ENCODE measurements at places on chromosomes 3 and 15.

DNA sequence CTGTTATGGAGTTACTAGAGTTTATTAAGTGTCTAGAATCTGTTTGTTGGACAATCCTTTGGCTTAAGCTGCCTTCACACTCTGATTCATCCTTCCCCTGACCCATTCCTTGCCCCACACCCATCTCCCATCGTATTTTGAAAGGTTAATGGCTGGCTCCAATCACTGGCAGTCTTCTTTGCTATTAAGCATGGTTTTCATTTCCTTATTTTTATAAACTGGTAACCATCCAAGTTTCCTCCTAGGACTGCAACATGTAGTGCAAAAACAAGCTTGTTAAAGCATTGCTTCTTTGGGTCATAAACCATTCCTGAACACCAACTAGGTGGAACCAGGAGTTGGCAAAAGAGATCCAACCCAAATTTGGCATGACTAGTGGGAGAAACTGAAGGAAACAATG is 148.4 kb downstream of the DTWD1 start:
- no peak for DNase-seq

- no peak for DNase-seq
Observed at GRCh38 chr3:9059489-9060400, 96.5 kb upstream of the RAD18 start.

DNA sequence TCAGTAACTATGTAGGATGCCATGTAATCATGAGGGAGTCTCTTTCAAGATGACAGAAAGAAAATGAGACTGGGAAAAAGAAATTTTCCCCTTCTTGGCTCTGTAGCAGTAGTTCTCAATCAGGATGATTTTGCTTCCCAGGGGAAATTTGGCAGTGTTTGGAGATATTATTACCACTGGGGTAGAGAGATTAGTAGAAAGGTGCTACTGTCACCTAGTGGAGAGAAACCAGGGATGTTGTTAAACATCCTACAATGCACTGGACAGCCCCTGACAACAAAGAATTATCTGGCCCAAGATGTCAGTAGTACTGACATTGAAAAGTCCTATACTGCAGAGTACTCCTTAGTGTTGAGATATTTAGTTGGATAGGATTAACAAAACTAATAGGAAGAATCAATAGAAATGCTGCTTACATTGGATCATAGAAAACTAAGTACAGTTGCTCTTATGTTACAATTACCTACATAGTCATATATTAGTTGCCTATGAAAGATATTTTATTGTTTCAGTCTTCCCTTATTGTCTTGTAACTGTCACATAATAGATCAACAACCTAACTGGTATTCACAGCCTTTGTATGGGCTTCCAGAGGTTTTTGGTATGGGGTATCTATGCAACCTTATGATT is 433.3 kb downstream of the RAP2B start:
- DNase-seq: no peak

GRCh38 chr3:99875929-99876841 is 58.5 kb downstream of the CMSS1 start:
- DNase-seq: peak; percentile 46

- no peak for DNase-seq
Observed at GRCh38 chr3:55270976-55271375, 216.1 kb downstream of the WNT5A start.

DNA sequence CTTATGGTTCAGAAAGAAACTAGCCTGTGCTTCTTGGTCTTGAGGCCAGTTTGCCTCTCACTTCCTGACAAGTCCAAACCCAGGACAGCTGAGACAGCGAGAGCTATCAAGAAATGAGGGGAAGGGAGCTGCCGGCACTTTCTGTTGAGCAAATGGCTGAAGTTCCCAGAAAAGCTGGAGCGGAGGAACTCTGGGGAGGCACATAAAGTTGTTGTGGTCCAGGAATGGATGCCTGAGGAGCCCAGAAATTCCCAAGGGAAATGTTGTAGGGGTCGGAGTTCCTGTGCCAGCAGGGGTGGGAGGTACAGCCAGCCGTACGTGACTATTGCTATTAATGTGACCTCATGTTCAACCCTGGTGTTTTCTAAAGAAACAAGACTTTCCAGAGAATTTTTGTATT is 98.8 kb upstream of the TNFAIP8L3 start:
- no peak for DNase-seq

DNA sequence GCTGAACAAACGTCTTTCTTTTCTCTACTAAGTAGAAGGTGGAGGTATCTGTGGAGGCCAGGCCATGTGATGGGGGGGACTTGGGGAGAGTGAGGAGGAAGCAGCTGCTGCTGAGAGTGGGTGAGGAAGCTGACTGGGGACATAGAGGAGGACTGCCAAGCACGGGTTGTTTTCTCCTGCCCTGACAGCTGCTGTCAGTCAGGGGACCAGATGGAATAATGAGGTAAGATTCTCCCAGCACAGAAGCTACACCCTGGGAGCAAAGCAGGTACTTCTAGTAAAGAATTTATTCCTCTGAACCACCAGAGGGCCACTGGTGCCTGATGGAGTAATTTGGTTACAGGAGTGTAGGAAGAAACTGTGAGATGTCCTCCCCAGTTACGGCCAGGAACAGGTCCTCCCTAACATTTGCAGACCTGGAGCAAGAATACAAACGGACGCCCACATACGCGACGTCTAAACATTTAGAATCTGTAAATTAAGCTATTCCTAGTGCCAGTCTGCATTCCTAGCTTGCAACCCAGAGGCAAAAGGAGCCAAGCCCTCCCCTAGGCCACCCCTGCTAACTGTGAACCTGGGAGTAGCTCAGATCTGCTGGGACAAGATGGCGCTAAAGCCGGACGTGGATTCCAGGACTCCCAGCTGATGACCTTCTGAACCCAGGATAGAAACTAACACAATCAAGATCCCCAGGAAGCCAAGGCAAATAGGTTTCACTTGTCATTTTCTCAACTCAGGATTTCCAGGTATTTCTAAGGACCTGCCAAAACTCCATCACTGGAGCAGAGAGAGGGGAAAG is 14.8 kb downstream of the CRYGS start:
- DNase-seq: no peak

DNA sequence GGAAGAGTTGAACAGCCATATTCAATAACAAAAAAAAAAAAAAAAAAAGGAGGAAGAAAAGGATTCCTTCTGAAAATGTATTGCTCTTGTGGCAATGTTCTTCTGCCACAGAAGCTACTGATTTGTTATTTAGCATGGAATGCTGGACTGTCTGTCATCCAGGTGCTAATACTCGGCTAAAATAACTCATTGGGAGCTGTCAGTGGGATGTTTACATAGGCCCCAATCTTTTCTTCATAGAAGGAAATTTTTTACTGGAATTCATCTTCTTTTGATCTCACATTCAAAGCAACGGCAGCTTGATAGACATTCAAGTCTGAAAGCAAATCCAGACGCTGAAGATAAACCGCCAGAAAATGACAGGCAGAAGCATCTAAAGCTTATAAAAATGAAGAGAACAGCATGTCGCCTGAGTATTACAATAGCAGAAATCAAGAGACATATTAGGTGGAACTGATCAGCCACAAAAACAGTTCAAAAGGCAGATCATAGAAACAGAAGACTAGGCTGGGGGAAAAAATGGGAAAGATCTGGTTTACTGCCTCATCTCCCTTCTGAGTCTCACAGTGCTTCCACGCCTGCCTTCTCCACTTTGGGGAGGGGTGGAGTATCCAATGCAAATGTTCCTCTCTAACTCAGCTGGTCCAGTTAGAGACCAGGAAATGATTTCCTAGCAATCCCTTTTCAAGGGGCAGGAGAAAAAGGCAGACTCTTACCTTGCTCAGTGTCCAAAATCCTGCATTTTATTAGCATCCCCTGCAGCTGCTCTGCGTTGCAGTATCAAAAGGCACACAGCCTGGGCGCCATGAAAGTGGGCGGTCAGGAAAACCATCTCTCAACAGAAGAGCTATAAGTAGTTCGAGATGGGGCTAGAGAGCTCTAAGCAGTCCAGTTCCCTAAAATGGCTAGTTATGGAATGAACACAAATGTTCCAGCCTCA is 451.9 kb downstream of the FOXP1 start:
- no peak for DNase-seq

Measured in activated T-cell treated with anti-CD3 and anti-CD28 coated beads for 1 hour (primary cell).